ENCODE measurements at places on chromosomes 7 and 10.

GRCh38 chr10:42998481-42999384 is 78.1 kb upstream of the RET start:
- no peak for DNase-seq

DNA sequence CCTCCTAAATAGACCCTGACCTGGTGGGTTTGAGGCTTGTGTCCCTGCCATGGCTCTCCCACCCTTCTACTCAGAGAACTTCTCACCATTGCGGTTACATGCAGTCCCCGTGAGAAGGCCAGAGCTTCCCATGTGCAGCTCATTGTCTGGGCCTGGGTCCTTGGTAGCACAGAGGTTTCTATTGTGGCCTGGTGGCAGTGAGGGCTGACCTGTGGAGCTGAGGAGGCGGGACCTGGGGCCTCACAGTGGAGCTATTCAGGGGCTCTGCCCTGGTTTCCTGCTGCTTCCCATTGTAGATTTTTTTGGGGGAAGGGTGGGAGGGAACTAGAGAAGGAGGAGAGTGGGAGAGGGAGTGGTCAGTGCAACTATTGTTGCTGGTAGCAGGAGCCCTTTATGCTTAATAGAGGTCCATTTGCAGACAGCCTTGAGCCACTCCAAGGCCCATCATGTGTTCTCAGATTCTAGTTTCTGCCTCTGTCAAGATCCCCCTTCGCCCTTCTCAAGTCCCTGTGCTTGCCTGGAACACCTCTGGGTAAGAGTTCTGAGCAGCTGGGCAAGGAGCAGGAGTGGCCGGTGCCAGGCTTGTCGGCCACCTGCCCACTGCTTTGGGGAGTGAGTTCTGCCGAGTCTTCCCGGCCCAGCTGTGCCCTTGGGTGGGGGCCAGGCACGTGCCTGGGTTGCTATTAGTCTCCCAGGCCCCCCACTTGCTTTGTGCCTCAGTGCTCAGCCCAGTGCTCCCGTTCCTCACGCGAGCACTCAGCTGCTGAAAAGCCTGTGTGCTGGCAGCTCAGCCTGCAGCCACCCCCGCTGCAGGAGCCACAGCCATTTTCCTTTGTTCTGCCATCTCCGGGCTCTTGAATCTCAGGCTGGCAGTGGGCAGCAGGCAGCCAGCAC is 10.7 kb downstream of the TSPAN14 start:
- no peak for DNase-seq

DNA sequence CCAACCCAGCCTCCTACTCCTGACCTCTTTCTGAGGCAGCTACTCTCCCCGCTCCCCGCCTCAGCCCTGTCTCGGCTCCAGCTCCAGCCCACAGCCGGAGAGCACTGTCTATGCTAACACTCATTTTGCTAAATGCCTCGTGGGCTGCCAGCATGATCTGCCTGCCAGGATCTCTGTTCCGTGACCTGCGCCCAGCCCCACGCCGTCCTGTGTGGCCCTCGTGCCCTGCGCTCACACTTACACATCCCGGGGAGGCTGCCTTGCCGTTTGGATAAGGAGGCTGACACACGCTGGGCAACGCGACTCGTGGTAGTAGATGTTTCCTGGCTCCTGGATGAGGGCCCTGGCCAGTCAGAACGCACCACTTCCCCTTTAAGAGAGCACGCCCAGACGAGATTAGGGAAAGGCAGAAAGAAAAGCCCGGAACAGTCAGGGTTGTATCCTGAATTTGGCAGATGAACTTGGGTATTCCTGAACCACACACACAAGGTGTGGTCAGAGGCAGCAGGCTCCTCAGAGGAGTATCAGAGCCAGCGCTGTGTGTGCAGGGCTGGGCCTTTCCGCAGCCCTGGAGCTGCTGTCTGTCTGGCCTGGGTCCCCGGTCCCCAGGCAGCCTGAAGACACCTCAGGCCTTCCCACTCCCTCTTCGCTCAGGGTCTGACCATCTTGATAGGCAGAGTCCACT is 97.7 kb upstream of the EFCAB10 start:
- DNase-seq: no peak

DNA sequence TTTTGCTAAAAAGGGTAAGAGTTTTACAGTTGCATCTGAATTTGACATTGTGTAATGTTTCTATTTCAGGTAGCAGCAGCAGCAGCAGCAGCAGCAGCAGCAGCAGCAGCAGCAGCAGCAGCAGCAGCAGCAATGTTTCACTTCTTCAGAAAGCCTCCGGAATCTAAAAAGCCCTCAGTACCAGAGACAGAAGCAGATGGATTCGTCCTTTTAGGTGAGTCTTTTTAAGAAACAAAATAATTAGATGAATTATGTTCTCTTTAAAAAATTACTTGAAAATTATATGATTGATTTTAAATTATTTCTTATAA is 32.6 kb downstream of the UMAD1 start:
- no peak for DNase-seq

- no peak for DNase-seq
Measured at GRCh38 chr7:44695756-44696155, 52.9 kb upstream of the ZMIZ2 start.

GRCh38 chr10:129958148-129958628 is 5.9 kb downstream of the EBF3 start:
- no peak for DNase-seq

DNA sequence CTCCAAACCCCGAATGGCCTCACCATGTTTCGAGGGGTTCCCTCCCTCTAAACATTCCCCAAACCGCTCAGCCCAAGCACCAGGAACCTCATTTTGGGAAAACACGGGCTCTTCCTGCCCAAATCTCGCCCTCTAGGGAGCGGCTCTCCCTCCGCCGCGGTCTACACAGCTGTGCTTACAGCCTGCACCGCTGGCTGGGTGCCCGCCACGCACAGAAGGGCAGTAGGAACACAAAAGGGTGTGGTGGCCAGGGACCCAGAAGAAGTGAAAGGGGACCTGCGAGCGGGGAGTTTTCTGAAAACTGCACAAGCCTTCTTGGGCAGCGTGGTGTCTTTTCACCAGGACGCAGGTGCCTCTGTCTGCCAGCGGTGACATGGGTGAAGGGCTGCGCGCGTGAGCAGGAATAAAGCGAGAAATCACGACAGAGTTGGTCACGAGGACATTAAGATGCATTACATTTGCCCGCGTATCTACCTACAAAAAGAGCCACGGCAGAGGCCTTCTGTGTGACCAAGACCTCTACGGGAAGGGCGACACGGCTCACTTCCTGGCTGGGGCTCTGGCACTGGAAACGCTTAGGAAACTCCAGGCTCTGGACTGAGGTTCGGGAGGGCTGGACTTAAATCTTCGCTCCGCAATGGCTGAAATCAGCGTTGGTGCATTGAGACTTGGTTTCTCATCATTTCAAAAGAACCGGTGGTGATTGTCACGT is 171.7 kb downstream of the LSM5 start:
- no peak for DNase-seq

DNA sequence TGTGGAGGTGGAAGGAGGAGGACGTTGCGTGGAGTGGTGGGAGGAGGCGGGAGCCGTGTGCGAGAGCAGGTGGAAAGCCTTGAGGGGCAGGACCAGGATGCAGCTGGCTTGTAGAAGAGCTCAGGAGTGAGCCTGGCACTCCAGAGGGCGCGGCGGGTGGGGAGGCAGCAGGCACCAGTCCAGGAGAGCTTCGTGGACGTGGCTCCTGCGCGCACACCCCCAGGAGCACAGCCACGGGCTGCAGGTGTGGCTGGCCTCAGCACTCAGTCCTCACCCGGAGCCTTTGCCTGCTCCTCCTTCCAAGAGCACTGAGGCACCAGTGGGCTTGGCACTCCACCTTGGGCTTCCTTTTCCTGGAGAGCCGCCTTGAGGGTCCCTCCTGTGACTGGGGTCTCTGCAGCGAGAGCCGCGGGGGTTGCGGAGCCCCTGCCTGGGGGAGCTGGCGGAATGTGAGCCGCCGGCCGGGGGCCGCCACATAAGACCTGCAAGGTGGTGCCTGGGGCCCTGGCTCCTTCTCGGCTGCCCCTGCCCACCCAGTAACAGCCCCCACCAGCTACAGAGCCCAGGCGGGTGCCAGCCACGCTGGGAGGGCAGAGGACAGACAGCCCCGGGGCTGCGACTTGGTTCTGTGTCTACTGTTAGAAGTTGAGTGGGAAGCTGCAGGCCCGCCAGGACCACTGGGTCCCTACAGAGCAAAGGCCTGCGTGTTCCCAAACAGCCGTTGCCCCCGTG is 11.1 kb downstream of the MAFK start:
- no peak for DNase-seq

All from D721Med (cell line).